ENCODE measurements at places on chromosomes 12 and 14.

DNA sequence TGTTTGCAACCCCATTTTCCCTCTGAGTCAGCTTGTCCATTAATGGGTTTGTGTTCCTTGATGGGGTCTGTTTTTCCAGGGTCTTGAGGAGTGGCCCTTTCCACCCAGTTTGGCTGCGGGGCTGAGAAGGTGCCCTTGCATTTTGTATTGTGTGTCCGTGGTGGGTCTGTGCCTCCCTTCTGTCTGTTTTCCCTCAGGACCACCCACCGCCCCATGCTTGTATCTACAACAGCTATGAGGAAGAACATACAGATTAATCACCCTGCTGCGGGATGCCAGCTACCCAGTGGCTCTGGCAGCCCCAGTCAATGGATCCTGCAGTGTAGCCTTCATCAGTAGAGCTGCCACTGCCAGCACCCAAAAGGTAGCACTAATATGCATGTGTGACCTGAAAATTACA lies 235.7 kb downstream of the CACNA1C start:
- DNase-seq, result no peak

GRCh38 chr14:95507174-95507573 lies 9.3 kb downstream of the SYNE3 start:
- peak; percentile 93 for DNase-seq

DNA sequence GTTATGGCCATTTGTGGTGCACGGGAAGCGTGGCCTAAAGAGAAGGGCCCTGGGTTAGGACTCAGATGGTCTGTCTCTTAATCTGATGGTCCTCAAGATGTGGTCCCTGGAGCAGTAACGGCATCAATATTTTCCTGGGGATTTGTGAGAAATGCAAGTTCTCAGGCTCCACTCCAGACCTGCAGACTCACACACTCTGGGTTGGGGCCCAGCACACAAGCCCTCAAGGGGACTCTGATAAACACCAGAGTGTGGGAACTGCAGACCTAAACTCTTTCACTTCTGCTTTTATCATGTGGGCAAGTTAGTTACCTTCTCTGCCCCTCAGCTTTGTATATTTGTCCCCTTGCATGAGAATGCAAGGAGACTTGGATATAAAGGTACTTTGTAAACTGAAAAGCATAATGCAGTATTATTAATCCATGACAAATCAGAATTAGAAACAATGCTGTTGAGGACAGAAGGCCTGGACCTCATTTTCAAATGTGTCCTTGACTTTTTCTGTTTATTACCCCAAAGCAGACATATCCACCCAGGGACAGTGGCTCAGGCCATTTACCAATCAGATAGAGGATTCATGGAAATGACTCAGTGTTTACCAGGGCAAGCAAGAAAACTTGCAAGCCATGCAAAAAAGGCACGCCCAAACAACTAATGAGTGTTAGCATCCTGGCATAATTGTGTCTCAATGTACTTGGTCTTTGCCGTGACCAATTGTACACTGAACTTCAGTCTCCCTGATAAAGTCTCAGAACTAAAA lies 157.0 kb downstream of the ASCL1 start:
- DNase-seq, result no peak

- no peak for DNase-seq
Observed at GRCh38 chr14:40347675-40348074, 915.4 kb upstream of the FBXO33 start.

DNA sequence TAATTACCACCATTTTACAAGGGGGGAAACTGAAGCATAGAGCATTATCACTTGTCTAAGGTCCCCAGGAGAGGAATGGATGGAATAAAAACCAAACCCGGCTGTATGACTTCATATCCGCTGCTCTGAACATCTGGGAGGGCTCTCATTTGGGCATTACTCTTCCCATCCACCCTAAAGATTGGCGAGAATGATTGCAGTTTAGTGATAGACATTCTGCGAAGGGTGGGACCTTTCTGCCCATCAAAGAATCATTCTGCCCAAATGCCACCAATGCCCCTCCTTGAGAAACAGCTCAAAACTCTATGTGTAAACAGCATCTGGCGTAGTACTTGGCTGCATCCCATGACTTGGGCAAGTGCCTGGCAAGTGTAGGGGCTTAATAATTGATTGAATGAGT lies 11.6 kb downstream of the CHST11 start:
- no peak for DNase-seq

GRCh38 chr14:39251547-39251946 lies 17.8 kb downstream of the MIA2 start:
- DNase-seq, result no peak

DNA sequence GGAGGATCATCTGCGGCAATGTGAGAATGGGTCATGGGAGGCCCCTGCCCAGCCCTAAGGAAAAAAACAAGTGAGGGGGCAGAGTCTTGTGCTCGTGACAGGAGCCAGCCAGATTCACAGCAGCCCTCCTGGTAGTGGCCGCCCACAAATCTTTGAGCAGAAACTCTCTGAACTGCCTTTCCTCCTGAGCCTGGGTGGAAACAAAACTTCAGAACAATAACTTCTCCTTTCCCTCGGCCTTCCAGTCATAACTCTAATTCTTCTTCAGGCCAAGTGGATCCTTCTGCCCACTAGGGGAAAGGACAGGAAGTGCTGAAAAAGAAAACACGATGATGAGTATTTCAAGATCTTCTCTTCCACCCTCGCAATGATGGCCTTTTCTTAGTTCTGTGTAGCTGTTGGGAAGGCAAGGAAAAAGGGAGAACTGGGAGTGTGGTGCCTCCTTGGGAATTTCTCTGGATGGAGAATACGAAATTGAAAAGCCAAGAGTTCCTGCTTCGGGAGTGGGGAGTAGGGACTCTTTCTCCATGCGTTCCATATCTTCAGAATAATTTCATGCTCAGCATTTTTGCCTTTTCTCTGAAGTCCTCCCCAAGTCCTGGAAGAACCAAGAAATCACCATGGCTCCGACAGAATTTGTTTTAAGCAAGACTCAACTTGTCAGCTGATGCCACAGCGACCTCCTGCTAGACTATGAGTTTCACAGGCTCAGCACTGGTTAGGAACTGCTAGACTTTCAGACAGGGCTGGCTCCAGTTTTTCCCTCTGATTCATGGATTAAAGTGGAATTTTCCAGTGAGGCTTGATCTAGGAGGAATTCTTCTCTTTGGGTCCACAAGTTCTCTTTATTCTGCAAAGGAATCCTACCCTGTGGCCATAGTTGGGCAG lies 188.9 kb downstream of the CAND1 start:
- peak; percentile 68 for DNase-seq

GRCh38 chr14:31692376-31692781 lies 131.2 kb downstream of the NUBPL start:
- DNase-seq, result peak; percentile 33

- no peak for DNase-seq
Observed at GRCh38 chr12:76180401-76181277, 96.2 kb upstream of the NAP1L1 start.

DNA sequence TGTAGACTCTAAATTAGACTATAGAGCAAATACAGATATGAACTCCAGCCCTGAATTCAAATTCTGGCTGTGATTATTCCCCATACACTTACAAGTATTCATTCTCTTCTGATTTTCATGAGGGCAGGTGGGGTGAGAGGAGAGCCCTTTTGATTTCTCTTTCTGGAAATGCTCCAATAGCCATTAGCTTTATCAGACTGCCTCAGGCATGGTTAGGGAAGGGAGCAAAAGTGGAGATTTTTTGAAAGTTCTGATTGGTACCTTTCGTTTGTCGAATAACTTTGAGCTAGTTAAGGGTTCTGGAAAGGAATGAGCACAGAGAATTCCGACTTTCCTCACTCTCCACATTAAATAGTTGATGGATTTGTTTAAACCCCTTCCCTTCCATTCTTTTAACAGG lies 7.8 kb downstream of the HOXC5 start:
- DNase-seq, result no peak

- peak; percentile 52 for DNase-seq
Observed at GRCh38 chr12:64682572-64683277, 72.4 kb downstream of the RASSF3 start.

- no peak for DNase-seq
Observed at GRCh38 chr12:114399664-114400211, 6.2 kb downstream of the TBX5 start.

DNA sequence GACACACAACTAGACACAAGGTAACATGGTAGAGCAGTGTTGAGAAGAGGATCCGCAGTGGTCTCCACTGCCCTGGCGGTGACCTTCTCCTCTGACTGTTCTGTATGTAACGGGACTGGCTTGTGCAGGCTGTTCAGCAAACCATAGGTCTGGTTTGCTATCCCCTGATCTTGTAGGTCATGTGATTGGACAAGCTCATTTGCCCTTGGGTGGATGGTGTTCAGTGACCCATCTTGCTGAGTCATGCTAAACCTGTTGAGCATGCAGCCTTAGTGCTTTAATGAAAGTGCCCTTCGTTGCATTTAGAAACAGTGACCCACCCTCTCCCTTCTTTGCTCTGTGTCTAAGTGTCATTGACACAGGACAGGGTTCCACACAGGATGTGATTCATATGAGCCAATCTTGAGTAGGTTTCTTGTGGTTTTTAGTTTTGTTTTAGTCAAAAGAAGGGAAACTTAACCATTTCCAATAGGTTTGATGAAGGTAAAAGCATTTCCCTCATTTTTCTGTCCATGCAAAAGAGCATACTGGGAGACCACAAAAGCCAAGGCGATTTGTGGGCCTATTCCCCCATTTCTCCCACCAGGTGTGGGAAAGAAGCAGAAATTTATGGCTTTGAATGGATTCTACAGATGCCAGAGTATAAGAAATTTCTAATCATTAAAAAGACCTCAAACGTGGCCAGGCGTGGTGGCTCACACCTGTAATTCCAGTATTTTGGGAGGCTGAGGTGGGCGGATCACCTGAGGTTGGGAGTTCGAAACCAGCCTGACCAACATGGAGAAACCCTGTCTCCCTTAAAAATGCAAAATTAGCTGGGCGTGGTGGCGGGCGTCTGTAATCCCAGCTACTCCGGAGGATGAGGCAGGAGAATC lies 32.6 kb upstream of the HIF1A start:
- DNase-seq, result peak; percentile 26

DNA sequence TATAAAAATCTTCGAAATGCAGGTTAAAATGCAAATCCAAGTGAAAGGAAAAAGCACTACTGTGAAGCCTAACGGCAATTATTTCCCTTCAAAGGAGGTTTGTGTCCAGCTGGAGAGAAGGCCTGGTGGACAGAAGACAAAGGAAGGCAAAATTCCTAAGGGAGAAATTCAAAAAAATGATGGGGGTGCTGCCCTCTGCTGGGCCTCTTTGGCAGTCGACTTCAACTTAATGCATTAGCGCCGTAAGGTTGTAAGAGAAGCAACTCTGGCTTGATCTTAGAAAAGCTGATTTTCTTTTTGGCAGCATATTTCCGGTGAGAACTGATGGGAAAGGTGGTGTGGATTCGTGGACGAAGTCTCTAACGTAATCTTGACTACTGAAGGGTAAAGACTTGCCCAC lies 34.3 kb upstream of the CHFR start:
- DNase-seq, result no peak

GRCh38 chr14:22152161-22152870 lies 436.7 kb downstream of the DAD1 start:
- DNase-seq, result no peak

DNA sequence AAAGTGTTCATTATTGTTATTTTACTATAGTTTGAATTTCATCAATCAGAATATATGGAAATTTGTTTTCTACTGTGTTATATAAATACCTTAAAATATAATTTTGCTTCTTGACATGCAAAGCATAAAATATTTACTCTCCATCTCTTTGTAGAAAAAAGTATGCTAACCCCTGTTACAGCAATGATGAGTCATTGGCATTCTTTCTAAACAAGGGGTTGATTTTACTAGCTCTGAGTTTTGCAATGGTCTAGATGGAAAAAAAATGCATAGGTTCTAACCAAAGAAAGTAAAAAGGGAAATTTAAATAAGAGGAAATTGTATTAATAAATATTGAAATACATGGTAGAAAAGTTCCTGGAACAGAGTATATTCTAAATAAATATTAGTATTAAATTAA lies 990.2 kb upstream of the ATXN7L3B start:
- DNase-seq, result no peak

DNA sequence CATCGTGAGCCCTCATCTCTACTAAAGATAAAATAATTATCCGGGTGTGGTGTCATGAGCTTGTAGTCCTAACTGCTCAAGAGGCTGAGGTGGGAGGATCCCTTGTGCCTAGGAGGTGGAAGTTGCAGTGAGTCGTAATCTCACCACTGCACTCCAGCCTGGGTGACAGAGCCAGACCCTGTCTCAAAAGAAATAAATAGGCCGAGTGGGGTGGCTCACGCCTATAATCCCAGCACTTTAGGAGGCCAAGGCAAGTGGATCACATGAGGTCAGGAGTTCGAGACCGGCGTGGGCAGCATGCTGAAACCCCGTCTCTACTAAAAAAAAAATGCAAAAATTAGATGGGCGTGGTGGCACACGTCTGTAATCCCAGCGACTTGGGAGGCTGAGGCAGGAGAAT lies 70.9 kb downstream of the RESF1 start:
- no peak for DNase-seq

- DNase-seq, result no peak
Observed at GRCh38 chr12:124515981-124516380, 51.4 kb downstream of the NCOR2 start.

GRCh38 chr12:77786675-77787074 lies 44.0 kb upstream of the NAV3 start:
- no peak for DNase-seq

DNA sequence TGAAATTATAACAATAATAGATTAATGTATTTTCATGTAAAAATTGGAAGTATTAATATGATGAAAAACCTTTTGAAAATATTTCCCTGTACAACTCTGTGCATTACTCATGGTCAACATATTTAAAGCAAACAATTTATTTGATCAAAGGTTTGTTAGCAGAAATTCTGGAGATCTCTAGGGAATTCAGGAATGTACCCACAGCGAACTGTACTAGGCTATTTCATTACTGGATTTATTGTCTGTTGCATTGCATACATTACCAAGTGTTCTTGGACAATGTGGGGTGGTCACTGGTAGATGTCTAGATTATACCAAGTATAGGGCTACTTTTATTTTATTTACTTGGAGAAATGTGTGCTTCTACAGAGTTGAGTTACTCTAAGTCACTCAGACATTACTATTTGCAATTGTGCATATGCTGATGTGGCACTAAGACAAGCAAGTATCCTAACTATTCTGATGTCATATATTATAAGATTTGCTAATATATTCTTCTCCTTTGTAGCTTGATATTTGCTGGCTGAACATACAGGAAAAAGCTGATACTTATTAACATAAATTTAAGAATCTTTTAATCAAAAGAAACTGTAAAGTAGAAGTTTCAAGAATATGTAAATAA lies 323.3 kb downstream of the CCER1 start:
- no peak for DNase-seq

- no peak for DNase-seq
Observed at GRCh38 chr12:24034160-24034559, 84.7 kb upstream of the SOX5 start.

- no peak for DNase-seq
Observed at GRCh38 chr12:87660987-87661774, 368.0 kb downstream of the C12orf50 start.

Measured in GM03348 (cell line).